Left kidney (tissue), 8 donors: ENCODE measurements at places on chromosomes 11 and 22. TPM values are rescaled to one million over a fixed set of nuclear protein-coding genes. Genes with fewer than 3 reads are reported as not detected.

- no peak for DNase-seq
Observed at GRCh38 chr11:109150581-109150980, 271.4 kb upstream of the C11orf87 start.

- DNase-seq, result no peak
Observed at GRCh38 chr22:39558254-39558727, 12.3 kb upstream of the CACNA1I start.

DNA sequence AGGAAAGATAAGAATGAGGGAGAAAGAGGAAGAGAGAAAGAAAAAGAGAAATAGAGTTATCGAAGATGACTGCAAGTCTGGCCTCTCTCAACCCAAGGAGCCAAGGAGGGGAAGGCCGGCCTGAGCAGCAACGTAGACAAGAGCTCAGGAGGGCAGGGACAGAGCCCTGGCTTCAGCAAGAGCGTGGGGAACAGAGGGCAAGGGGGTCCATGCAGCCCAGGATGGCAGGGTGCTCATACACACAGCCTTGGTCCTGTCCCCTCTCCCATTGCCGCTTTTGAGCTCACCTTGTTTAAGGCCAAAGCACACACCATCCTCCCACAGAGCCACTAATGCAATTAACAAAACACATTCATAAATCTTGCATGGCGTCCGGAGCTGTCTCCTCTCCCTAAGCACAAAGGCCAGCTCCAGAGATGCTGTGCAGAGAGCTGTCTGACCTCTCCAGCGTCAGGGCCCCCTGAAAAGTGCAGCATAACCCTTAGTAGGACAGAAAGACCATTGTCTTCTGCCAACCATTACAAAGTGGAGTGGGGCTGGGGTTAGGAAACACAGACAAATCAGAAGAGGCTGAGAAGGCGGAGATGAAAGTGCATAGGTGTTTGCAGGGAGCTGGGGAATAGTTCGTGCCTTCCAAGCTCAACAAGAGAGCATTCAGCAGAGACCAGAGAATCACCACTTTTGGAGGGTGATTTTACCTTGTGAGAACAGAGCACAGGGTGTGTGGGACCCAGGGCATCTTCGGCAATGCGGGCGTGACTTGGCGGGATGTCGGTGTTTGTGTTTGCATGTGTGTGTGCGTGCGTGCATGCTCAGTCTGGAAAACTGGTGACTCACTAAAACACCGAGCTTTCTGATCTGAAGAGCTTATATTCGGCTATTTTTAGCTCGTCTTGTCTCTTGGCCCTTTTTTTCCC is 28.2 kb upstream of the JAM3 start:
- DNase-seq, result peak; percentile 36

GRCh38 chr22:26416670-26417276 is 12.3 kb upstream of the ASPHD2 start:
- no peak for DNase-seq

- no peak for DNase-seq
Observed at GRCh38 chr11:106276126-106276525, 198.7 kb downstream of the AASDHPPT start.

- DNase-seq, result peak; percentile 89
Observed at GRCh38 chr11:47355283-47356128, 3.0 kb upstream of the MYBPC3 start.

- no peak for DNase-seq
Observed at GRCh38 chr11:32450372-32450771, 15.0 kb upstream of the WT1 start.

Gene ZNF202
- polyA plus RNA-seq, result 23.5 TPM

Gene NXPE1
- polyA plus RNA-seq, result 0.10 TPM

Gene CDC42EP1
- polyA plus RNA-seq, result 30.8 TPM

Gene SCUBE2
- 6.8 TPM for polyA plus RNA-seq

Gene MEN1
- 36.6 TPM for polyA plus RNA-seq

Gene PLAAT2
- polyA plus RNA-seq, result 0.88 TPM
